Stimulated activated CD4-positive, alpha-beta T cell treated with anti-CD3 and anti-CD28 coated beads, Interleukin-4, amount 100 ng/mL, for 24 hours (primary cell): ENCODE measurements at places on chromosomes 13 and 19.

DNA sequence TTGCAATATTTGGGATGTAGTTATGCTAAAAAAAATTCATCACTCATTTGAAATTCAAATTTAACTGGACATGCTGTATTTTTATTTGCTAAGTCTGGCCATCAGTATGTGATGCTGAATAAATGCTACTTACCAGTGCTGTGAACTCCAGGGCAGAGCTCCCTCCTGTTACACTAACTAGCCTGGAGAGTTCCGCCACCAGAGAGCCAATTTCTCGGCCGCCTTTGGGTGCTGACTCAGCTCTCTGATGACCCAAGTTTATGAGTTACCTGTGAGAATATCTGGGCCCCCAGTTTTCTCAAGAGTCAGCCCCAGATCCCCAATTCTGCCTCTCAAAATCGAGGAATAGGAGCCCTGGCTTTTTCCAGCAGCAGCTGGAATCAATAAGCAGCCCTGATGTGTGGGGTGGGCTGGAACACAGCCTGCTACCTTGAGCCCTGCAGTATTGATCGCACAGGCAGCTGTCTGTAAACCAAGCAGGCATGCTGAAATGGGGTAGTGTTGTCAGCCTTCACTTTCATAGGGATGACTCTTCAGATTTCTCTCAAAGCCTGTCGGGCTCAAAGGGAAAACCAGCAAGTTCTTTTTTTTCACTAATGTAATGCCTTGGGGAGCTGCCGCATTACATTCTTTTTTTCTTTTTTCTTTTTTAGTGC, 113.7 kb downstream of the DNAJC15 start:
- DNase-seq = no peak

- no peak for DNase-seq
Measured at GRCh38 chr13:72500851-72501250, 226.6 kb downstream of the MZT1 start.

- DNase-seq = no peak
Measured at GRCh38 chr13:110306960-110307766, at the start of the genes COL4A1 and COL4A2. TSS of gene COL4A1 (minus strand) at chr13:110307157. CDS start at chr13:110307027, 130 bp downstream. TSS of gene COL4A2 (plus strand) at chr13:110307284. CDS start at chr13:110307904, 620 bp downstream.

GRCh38 chr19:12975221-12975741, 5.9 kb downstream of the DAND5 start:
- no peak for DNase-seq

DNA sequence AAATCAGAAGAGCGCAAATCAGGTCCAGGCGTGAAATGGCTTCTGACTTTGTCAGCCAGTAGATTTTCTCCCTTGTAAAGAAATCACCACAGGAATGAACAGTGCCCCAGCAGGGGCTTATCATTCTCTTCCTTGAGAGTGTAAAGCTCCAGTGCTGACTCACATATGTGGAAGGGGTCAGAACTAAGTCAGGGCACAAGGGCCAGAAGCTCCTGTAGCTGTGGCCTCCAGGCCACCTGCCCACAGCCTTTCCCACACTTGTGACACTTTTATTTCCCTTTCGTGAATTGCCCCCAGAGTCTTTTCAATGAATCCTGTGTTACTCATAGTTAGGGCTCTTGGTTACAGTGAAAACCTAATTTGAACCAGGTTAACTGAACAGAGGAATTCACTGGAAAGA, 99.6 kb downstream of the SUCLA2 start:
- DNase-seq = no peak

DNA sequence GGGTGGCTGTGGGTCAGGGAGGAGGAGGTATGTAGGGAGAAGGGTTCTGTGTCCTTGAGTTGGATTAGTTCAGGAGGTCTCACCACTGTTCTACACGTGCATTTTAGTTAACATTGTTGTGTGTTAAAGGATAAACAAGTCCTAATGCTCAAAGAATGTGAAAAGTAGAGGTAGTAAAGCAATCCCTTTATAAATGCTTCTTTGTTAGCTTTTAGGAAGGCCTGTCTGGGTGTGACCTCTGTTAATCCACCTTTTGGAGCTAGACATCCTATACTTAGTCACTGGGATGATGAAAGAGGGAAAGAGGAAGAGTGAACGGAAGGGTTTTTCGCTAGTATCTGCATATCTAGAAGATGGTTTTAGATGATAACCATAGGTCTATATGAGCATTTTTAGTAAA, 42.2 kb upstream of the FLT1 start:
- no peak for DNase-seq

GRCh38 chr13:47903836-47904235, 97.2 kb downstream of the SUCLA2 start:
- no peak for DNase-seq
